ENCODE measurements at places on chromosomes 5 and 9.
A peak's percentile ranks its signal among the peaks of the same experiment; 100 is the strongest.

- no peak for DNase-seq
Measured at GRCh38 chr9:4850603-4851310, 58.0 kb downstream of the RCL1 start.

- no peak for DNase-seq
Measured at GRCh38 chr5:145557345-145557744, 277.8 kb downstream of the PRELID2 start.

DNA sequence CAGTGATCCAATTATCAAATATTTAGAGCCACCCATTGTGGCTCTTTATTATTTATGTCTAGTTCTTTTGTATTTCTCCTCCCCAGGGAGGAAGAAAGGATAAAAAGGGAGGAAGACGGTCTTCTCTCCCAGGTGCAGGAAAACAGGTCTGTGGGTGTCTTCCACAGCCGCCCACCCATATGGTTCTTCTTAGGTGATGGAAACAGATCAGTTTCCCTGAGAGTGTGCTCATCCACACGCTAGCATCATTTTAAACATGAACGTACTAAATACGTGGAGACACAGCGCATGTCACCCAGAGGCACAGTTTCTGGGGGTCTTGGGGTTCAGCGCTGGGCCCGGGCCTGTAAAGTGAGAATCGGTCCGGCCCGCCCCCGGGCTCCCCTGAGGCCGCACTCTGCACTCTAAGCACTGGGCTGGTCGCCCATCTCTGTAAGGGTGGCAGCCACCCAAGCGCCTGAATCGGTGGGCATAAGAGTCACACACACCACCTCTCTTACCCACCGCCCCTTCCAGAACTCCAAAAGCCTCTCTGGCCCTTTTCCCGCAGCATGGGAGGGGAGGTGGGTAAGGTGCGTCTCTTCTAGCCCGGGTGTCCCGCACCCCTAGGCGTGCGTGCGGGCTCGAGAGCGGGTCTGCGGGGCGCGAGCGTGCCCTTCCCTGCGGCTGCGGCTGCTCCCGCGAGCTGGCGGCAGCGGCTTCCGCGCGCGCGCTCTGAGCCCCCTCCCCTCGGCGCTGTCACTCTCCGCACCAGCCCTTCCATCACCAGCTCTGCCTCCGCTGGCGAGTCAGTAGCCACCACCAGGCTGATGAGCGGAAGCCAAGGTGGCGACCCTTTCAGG lies 1.3 kb downstream of the PTCH1 start:
- no peak for DNase-seq

DNA sequence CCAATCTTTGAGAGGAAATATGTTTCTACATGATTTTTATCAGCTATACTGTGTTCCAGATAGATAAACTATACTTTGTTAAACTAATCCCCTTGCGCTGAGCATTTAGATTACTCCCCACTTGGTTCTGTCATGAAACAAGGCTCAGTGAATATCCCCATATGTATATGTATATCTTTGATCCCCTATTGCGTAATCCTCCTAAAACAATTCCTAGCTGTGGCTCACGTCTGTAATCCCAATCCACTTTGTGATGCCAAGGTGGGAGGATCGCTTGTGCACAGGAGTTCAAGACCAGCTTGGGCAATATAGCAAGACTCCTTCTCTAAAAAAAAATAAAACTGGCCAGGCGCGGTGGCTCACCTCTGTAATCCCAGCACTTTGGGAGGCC lies 2.7 kb downstream of the PHYHD1 start:
- DNase-seq = no peak

DNA sequence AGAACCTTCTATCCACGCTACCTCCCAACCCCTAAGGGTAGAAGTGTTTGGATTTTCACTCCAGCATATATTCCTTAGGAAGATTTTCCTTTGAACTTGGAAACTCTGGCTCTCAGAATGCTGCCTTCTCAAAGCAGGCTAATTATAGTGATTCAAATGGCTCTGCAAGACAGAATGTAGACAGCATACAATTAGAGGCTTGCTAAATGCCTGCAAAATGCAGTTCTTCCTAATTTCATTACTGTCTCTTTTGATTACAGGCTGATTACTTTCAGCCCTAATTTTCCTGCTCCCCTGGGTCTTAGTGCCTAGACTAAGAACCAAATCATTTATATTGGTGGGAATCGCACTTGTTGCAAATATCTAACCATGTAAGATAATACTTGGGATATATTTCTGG lies 50.8 kb downstream of the ANKDD1B start:
- no peak for DNase-seq

DNA sequence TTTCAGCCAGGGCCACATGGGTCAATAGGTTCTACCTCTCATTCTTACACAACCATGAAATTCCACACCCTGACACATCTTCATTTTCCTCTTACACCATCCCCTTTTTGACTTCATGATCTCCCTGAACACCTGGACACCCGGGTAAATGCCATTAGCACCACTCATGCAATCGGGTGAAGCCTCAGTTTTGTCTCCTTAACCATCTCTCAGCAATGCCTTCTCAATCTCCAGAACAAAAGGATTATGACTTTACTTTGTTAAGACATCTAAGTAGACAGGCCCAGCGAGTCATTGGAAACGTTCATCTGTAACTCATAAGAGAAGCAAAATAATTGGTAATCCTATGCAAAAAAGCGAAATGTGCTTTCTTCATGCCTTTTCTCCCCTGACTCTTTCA lies 49.9 kb downstream of the ADAMTS12 start:
- no peak for DNase-seq

- no peak for DNase-seq
Measured at GRCh38 chr9:95757439-95757838, 118.1 kb upstream of the ERCC6L2 start.

- DNase-seq = no peak
Measured at GRCh38 chr5:31433229-31433628, 98.7 kb downstream of the DROSHA start.

- DNase-seq = no peak
Measured at GRCh38 chr5:113614191-113614590, 100.7 kb downstream of the YTHDC2 start.

- DNase-seq = peak; percentile 26
Measured at GRCh38 chr5:50856401-50857119, 190.1 kb downstream of the PARP8 start.

DNA sequence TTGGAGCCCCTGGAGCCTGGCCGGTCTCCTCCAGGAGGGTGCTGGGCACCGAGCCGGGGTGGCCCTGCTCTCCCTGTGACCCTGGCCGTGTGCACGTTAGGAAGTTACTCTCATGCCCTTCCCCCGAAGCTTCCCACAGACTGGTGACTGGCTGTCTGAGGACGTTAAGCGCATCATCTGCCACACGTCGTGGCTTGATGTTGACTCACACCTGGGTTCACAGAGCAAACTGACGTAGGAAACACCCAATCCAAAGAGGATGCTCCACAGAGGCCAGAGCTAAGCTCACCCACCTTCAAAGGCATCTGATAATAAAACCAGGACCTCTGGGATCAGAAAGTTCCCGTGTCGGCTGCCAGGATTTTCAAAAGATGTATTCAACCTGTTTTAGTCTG lies 152.9 kb upstream of the PHYKPL start:
- no peak for DNase-seq

GRCh38 chr5:31952067-31952466 lies 222.1 kb downstream of the GOLPH3 start:
- no peak for DNase-seq

DNA sequence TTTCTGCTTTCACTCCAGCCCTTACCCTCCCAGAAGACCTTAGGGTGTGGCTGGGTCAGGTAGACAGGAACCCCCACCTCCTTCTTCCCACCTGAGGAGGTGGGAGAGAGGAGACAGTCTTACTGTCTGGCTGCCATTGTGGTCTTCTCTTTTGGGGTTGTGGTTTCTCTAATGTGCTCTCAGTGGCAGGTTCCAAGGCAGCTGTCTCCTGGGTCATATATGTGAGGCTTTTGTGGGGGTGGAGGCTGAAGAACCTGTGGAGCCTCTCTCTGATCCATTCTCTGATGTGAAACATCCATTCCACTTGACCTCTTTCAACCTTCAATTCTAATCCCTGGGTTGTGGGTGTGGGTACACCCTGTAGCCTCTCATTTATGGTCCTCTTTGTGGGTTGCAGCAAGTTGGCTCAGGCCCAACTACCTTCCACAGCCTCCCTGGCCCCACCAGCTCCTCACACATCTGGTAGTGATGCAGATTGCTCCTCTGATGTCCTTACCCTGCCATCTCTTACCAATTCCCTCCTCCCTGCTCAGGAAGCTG lies 118.4 kb downstream of the CEP120 start:
- no peak for DNase-seq

GRCh38 chr5:106094839-106095238 lies 1575.9 kb downstream of the EFNA5 start:
- DNase-seq = no peak

DNA sequence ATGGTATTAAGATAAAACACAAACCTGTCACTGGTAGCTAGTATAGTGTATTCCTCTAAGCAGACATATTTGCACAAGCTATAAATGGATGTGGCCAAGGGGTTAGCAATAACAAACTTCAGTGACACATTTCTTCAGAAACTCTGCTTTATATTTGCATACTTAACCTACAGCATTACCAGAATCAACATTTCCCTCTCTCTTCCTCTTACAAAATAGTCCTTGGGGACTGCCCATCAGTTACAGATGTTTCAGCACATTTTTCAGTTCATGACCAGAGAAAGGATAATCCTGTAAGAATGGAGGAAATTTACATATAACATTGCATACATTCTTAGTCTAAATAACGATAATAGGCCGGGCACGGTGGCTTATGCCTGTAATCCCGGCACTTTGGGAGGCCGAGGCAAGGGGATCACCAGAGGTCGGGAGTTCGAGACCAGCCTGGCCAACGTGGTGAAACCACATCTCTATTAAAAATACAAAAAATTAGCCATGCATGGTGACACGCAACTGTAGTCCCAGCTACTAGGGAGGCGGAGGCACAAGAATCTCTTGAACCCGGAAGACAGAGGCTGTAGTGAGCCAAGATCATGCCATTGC lies 25.3 kb upstream of the SLC1A1 start:
- no peak for DNase-seq

- no peak for DNase-seq
Measured at GRCh38 chr9:124780060-124780756, 3.3 kb downstream of the OLFML2A start.

DNA sequence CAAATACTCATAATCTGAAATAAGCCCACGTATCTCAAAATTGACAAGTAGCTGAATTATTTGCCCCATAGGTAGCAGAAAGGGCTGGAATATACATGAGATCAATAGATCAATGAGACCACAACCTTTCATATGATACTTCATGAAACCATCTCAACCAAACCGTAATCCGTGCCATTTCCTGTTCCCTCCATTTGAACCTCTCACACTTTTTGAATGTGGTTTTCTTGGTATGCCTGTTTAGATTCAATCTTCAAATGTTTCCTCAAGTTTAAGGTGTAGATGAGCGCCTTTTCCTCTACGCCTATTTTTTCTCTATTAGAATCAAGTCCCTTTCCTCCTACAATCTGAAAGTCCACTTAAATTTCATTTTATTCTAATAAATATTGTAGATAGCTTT lies 805.5 kb downstream of the EFNA5 start:
- DNase-seq = no peak

DNA sequence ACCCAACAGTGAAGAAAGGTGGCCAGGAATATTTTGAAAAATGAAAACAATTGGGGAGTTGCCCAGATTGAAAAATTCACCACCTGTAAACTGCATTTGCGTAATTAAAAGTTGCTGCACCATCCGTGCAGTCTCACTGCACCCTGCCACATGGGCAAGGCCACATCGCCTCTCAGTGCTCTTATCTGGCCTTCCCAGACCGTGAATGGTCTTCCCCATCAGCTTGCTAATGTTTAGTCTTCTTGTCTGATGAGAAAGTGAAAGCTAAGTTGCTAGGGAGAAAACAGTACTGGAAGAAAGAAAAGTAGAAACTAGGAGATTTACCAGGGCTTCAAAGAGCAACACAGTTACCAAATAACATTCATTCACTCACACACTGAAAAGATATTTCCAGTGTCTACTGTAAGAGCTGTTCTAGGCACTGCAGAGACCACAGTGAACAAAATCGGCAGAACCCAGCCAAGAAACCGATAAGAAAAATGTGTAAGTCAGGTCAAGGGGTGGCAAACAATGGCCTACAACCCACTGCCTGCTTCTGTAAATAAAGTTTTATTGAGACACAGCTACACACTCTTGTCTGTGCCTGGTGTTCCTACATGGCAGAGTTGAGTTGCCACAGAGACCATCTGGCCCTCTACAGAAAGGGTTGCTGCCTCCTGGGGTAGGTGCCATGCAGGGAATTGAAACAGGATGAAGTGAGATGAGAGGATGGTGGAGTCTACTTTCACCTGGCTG lies 51.2 kb upstream of the CTSL start:
- no peak for DNase-seq

DNA sequence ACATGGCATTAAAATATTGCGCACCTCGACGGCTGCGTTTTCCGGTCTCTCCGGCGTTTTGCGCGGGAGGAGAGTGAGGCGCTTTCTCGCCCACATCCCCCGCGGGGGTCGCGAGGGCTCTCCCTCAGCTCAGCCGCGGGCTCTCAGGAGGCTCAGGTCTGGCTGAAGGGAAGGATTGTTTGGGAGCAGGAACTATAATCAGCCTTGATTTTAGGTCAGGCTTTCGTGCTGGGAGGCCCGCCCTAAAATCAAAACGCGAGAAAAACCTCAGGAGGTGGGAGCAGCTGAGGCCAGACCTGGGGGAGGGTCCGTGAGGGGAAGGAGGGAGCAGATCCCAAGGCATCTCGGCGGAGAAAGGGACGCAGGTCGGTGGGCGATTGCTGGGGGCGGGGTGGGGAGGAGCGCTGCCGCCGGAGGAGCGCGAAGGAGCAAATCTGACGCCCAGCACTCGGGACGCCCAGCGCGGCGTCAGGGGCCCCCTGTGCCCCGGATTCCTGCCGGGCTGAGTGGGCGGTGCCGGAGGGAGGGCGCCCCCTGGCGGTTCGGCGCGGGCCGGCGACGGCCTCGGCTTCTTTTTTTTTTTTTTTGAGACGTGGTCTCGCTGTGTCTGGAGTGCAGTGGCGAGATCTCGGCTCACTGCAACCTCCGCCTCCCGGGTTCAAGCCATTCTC lies 18.7 kb upstream of the RNF130 start:
- peak; percentile 15 for DNase-seq

- no peak for DNase-seq
Measured at GRCh38 chr5:177304392-177305119, 957 bp downstream of the PRELID1 start.

GRCh38 chr9:135616619-135617537 lies 22.5 kb downstream of the GLT6D1 start:
- no peak for DNase-seq

GRCh38 chr5:139205124-139205523 lies 7.0 kb upstream of the SIL1 start:
- DNase-seq = no peak

Data from AML-193 (cell line).